ENCODE measurements at places on chromosomes 3 and 15.

DNA sequence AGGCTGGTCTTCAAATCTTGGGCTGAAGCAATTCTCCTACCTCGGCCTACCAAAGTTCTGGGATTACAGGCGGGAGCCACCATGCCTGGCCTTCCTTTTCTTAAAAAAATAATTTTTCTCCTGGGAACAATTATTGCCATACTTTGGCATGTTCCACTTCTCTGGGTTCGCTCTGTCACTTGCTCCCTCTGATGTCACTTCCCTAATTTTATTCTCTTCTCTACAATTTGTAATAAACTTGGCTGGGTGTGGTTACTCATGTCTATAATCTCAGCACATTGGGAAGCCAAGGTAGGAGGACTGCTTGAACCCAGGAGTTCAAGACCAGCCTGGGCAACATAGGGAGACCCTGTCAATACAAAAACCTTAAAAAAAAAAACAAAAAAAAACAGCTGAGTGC is 6.1 kb upstream of the IMPDH2 start:
- DNase-seq = no peak

DNA sequence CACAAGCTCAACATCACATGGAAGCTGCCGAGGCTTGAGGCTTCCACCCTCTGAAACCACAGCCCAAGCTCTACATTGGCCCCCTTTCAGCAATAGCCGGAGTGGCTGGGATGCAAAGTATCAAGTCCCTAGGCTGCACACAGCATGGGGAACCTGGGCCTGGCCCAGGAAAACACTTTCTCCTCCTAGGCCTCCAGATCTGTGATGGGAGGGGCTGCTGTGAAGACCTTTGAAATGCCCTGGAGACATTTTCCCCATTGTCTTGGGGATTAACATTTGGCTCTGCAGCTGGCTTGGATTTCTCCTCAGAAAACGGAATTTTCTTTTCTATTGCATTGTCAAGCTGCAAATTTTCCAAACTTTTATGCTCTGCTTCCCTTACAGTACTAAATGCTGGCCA is 18.2 kb downstream of the HRG start:
- DNase-seq = no peak

GRCh38 chr3:188217726-188218125 is 63.8 kb downstream of the LPP start:
- no peak for DNase-seq

DNA sequence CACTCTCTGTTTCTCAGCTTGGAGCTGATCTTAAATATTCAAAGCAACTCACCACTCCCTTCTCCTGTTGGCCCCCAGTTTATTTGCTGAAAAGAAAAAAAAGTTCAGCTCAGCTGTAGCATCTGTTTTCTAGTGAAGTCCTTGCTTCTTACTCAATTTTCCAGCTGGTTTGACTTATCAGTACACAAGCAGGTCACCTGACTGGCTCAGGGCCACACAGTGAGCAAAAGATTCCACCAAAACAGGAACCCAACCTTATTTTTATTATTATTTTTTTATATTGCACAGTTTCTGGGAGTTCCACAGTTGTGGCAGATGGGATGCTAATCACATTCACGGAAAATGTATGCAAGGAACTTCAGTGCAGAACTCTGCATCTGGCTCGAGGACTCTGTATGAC is 390.7 kb upstream of the RGMA start:
- no peak for DNase-seq

GRCh38 chr15:70801109-70801508 is 37.8 kb upstream of the UACA start:
- DNase-seq = no peak

GRCh38 chr3:135995766-135996165 is 30.2 kb downstream of the PPP2R3A start:
- DNase-seq = no peak

- no peak for DNase-seq
Measured at GRCh38 chr3:100562224-100562857, 47.1 kb upstream of the ADGRG7 start.

GRCh38 chr3:136247855-136248590 is 2.1 kb upstream of the PCCB start:
- DNase-seq = no peak

DNA sequence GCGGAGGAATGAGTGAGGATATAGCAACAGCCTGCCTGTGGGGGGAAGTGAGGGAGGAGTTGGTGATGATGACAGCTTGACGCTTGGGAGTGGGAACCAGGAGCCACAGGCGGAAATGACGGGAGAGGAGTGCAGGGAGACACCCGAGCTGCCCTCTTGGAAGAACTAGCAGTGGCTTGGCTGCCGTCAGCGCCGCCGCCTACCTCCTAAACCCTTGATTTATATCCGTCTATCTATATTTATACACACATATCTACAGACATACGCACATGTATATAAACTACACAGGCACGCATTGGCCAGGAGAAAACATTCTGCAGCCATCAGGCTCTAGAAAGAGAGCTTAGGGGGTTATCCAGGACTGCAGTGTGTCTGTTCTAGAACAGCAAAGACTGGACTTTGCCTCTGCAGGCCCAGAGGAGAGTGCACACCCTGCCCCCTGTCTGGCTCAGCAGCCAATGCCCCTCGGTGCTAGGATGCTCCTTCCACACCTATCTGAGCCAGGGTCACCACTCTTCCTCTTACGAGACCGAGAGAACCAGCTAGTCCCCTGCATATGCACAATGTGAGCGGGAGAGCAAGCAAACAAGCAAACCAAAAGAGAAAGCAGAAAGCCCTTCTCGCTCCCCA is 45.3 kb upstream of the MAGEF1 start:
- DNase-seq = no peak

DNA sequence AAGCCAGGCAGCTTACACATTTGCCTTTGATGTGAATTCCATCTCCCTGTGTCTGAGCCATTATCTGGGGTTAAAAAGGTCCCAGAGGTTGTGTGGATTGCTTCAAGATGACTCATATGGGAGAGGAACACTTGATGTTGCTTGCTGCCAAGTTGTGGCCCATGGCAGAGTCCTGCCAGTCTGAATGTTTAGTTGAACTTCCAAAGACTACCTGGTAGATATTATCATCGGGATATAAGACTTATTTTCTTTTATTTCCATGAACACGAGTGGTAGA is 85.6 kb downstream of the TJP1 start:
- no peak for DNase-seq

All from substantia nigra (tissue), 51 donors.